ENCODE measurements at places on chromosomes 1 and 21.

DNA sequence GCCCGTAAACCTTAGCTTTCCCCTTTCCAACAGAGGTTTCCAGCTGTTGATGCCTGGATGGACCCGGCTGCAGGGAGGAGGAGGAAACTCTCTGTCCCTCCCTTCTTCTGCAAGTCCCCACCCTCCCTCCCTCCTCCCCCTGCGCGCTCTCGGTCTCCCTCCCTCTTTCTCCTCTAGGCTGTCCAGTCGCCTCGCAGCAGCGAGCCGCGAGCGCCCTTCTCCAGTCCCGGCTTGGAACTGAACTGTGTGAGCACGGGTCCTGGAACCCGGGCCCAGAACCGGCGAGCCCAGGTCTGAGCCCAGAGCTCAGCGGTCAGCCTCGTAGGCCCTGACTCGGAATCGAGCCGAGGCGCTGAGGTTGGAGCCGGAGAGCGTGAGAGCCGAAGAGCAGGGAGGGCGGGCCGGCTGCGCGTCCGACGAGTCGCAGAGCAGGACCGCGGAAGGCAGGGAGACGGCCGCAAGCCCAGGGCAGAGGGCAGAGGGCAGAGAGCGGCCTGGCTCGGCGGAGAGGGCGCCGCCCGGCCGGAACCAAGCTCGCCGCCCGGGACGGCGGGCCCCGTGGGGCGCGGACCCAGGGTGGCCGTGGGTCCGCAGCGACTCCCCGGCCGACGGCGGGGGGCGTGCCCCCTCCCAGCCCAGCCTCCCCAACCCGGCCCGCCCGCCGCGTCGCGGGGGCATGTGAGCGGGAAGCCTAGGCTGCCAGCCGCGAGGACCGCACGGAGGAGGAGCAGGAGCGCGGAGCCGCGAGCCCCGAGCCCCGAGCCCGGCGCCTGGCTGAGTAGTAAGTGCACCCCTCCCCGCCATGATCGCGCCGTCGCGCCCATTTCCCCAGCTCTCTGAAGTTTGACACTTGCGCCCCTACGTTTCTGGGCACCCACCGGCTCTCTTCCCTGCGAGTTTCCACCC is at the start of gene SOX13:
SOX13 (plus strand) TSS at position 185 of the 906 bp plus-strand sequence. CDS start 39,801 bp downstream, outside the sequence.
- DNase-seq = peak; percentile 90

DNA sequence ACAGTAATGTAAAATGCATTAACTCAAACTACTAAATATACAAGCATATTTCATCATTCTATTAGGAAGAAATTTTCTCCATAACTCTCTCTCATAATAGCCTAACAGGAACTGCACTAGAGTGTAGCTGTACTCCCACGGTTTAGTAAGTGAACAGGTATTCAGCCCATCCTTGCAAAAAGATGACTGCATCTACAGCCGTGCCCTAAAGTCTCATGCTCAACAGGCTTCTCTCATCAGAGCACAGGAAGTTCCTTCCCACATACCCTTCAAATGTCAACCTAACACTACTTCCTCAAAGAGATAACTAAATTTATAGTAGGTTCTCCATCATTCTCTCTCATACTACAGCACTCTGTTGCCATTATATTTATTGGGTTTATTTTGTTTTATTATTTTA is 251.6 kb downstream of the AKT3 start:
- DNase-seq = no peak

DNA sequence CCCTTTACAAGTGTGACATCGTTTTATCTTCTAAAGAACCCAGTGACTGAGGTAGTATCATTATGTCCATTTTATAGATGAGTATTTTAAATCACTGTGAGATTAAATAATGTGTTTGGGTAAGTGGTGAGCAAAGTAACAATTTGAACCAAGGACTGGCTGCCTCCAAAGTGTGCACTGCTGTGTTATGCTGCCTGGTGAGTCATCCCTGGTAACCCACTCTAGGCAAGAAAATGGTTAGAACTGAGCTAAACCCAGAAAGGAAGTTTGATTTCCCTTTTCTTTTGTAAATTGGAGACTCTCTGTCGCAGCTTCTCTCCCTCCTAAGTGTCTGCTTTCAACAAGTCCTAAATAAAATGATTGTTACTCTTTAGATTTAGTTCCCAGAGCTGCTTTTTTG is 342.8 kb upstream of the KAZN start:
- DNase-seq = no peak

- DNase-seq = no peak
These were observed 22.1 kb upstream of the IL19 start for GRCh38 chr1:206748348-206749030.

DNA sequence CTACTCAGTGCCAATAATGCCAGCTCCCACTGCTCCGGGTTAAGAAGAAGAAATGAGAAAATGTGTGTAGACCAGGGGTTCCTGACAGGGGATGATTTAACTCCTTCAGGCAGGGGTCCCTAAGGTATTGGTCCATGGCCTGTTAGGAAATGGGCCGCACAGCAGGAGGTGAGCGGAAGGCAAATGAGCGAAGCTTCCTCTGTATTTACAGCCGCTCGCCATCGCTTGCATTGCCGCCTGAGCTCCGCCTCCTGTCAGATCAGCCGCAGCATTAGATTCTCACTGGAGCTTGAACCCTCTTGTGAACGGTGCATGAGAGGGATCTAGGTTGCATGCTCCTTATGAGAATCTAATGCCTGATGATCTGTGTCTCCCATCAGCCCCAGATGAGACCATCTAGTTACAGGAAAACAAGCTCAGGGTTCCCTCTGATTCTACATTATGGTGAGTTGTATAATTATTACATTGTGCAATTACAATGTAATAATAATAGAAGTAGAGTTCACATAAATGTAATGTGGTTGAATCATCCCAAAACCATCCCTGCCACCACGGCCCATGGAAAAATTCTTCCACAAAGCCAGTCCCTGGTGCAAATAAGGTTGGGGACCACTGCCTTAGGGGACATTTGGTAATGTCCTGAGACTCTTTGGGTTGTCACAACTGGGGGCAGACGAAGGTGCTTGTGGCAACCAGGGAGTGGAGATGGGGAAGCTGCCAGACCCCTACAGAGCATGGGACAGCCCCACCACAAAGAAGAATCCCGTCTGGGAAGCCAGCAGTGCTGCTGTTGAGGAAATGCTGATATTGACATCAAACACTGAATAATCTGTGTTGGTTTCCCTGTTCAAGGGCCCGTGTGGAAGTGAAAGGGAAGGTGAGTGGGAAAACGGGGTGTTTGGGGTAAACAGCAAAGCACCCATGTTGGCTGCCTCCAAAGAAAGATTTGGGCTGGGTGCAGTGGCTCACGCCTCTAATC is 60.8 kb downstream of the DHRS3 start:
- no peak for DNase-seq

GRCh38 chr1:27863538-27863915 is 8.8 kb upstream of the THEMIS2 start:
- peak; percentile 47 for DNase-seq

- no peak for DNase-seq
These were observed 29.1 kb upstream of the IRF2BP2 start for GRCh38 chr1:234638832-234639799.

DNA sequence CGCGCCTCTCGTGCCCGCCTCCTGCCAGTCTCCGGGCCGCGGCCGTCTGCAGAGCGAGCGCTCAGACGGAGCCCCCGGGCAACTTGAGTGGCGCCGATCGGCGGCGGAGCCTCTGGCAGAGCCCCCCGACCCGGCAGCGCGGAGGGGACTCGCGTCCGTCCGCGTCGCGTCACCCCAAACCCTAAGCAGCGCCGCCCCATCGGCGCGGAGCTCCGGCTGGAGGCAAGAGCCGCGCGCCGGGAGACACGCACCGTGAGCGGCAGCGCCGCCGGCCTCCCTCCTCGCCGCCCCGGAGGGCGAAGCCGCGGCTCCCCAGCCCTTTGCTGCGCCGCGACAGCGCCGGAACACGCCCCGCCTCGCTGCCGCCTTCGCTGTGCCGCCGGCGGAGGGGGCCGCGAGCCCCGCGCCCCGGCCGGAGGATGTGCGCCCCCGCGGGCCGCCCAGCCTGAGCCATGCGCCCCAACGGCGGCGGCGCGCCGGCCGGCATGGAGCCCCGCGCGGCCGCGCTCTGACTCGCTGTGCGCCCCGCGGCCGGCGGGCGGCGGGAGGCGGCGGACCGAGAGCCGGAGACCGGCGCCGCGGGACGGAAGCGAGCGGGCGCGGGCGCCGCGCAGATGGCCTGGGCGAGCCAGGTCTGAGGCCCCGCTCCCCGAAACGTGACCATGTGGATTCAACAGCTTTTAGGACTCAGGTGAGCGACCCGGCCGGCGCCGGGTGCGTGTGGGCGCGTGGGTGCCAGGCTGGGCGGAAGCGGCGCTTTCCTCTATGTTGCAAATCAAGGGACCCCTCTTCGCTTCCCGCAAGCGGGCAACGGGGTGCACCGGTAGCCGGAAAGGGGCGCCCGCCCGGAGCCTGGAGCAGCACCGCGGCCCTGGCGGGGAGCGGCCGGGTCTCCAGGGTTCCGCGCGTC is 610 bp downstream of the AJAP1 start:
- DNase-seq = no peak

- DNase-seq = peak; percentile 58
These were observed 137.9 kb upstream of the F3 start for GRCh38 chr1:94679332-94680038.

Data from heart left ventricle (tissue), 16 donors.